Activated CD4-positive, CD25-positive, alpha-beta regulatory T cell treated with anti-CD3 and anti-CD28 coated beads, Interleukin-2, amount 50 U/mL, for 24 hours (primary cell): ENCODE measurements at places on chromosomes 16 and 17.
A peak's percentile ranks its signal among the peaks of the same experiment; 100 is the strongest.

- ATAC-seq = no peak
These were observed 251.6 kb upstream of the TNRC6C start for GRCh38 chr17:77706938-77707337.

GRCh38 chr17:19762515-19762961 is 14.4 kb upstream of the ALDH3A1 start:
- ATAC-seq = peak; percentile 29

- no peak for ATAC-seq
These were observed 15.0 kb downstream of the MAP2K4 start for GRCh38 chr17:12035673-12036072.

- no peak for ATAC-seq
These were observed 134.0 kb upstream of the IRX6 start for GRCh38 chr16:55189682-55190636.

- no peak for ATAC-seq
These were observed 23.9 kb downstream of the RHBDL3 start for GRCh38 chr17:32289471-32290070.

DNA sequence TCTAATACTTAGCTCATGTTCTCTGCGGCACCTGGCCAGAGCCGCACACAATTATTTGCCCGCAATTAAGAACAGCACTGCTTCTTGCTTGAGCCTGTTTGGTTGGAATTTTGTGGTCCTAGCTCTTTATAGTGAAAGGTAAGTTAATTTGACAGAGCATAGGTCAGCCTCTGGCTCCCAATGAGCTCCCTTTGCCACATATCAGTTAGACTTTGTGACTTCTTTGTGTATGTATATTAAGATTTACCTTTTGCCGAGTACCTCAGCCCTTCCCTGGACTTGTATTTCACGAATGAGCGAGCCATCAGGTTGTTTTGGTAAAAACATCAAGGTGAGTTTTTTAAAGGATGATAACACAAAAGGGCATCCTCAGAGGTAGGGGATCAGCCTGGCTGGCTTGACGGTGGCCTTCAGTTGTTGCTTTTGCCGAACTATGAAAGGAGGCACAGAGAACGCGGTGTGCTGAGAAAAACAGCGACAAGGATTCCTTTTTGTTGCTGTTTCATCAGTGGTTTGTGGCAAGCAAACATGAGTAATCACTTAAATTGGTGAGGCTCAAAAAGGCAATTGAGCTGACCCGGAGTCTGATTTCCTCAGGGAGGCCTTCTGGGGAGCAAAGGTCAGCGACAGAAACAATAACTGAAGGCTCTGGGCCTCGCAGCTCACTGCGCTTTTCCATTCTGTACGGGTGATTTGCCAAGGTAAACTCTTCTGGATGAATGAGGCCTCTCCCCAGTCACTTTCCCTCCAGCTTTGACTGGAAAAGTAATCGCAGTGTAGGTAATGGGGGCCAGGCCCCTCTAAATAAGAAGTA is 163.6 kb downstream of the HS3ST3A1 start:
- ATAC-seq = no peak

DNA sequence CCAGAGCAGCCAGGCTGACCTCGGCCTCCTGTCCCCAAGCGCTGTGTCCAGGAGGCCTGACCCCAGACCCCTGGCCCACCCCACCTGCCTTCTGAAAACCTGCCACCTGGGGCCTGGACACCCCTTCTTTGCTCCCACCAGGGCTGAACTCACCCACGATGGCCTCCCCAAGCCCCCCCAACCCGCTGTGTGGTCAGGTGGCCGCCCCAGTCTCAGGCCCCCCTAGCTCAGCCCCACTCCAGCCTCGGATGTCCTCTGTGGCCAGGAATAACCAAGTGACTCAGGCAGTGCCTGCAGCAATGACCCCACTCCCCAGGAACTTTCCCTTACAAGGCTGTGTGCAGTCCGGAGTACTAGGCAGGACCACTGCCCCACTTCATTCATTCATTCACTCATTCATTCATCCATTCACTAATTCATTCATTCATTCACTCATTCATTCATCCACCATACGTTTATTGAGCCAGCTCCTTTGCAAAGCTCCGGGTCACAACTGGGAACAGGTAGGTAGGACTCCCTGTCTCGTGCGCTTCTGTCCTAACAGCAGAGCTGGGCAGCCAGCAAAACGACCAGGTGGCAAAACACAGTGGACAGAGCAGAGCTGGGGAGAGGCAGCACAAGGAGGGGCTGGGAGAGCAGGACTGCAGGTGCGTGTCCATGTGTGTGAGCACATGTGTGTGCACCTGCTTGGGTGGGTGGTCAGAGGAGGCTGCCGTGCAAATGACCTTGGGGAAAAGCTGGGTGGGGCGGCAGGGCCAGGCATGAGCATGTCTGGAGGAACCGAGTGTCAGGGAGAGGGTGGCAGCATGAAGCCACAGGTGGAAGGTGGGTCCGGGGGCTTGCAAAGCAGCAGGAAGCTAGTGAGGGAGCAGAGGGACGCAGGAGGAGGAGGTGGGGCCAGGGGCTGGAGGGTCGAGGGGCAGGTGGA is 75.8 kb upstream of the CBX4 start:
- ATAC-seq = no peak

GRCh38 chr16:50742576-50743200 is 802 bp downstream of the CYLD start:
- no peak for ATAC-seq

DNA sequence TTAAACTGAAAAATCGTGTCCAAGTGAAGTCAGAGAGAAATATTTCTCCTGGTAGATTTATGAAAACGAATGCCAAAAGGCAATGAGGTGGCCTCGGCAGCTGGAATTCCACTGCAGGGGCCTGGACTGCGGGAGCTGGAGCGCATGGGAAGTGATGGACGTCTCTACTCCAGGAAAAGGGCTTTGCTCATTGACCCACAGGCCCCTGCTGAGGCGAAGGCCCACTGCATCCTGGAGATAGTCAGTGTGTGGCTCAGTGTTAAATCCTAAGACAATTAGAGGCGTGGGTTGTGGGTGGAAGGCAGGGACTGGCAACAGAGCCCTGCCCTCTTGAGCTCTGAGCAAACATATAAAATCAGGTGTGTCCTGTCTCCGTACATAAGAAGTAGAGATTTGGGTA is 191.4 kb downstream of the SLC39A11 start:
- ATAC-seq = no peak

DNA sequence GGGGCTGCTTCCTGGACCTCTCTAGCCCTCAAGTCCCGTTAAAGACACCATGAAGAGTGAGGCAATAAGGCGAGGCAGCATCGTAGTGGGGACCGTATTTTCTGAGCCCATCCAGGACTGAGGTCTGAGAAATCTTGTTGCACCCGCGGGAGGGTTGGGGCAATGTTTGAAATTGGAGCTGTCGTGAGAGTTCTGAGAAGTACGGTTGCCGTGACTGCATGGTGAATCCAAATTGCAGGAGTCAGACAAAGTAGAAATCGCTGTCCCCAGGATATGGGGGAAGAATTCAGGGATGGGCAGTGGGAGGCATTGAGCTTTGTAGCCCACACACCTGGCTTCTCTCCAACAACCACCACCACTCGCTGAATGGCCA is 42.0 kb upstream of the RPL38 start:
- no peak for ATAC-seq

GRCh38 chr16:50839920-50840729 is 98.2 kb downstream of the CYLD start:
- ATAC-seq = no peak

- no peak for ATAC-seq
These were observed 29.3 kb upstream of the RBL2 start for GRCh38 chr16:53404959-53405358.

DNA sequence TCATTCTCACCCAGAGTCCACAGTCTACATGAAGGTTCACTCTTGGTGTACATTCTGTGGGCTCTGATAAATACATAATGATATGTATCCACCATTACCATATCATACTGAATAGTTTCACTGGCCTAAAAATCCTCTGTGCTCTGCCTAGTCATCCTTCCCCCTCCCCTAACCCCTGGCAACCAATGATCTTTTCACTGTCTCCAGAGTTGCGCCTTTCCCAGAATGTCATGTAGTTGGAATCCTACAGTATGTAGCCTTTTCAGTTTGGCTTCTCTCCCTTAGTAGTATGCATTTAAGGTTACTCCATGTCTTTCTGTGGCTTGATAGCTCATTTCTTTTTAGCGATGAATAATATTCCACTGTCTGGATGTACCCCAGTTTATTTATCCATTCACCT is 101.3 kb downstream of the NOG start:
- no peak for ATAC-seq

- ATAC-seq = no peak
These were observed 633 bp upstream of the NOL3 start for GRCh38 chr16:67169642-67170167.

DNA sequence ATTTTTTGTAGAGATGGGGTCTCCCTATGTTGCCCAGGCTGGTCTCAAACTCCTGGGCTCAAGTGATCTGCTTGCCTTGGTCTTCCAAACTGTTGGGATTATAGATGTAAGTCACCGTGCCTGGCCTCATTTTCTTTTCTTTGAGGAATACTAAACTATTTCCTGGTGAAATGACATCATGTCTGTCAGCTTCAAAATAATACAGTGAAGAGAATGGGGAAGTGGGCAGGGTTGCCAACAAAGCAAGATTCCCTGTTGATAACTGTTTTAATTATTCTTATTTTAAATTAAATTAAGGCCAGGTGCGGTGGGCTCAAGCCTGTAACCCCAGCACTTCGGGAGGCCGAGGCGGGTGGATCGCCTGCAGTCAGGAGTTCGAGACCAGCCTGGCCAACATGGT is 21.1 kb downstream of the PIPOX start:
- no peak for ATAC-seq

GRCh38 chr17:46837521-46837920 is 13.9 kb upstream of the WNT9B start:
- ATAC-seq = no peak

DNA sequence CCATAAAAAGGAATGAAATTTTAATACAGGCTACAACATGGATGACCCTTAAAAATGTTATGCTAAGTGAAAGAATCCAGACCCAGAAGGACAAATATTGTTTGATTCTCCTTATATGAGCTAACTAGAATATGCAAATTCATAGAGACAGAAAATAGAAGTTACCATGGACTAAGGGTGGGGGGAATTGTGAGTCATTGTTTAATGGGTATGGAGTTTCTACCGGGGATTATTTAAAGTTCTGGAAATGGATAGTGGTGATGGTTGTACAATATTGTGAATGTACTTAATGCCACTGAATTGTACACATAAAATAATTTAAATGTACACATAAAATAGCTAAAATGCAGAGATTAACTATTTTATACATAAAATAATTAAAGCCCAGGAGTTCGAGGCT is 9.2 kb upstream of the MYO18A start:
- ATAC-seq = no peak

DNA sequence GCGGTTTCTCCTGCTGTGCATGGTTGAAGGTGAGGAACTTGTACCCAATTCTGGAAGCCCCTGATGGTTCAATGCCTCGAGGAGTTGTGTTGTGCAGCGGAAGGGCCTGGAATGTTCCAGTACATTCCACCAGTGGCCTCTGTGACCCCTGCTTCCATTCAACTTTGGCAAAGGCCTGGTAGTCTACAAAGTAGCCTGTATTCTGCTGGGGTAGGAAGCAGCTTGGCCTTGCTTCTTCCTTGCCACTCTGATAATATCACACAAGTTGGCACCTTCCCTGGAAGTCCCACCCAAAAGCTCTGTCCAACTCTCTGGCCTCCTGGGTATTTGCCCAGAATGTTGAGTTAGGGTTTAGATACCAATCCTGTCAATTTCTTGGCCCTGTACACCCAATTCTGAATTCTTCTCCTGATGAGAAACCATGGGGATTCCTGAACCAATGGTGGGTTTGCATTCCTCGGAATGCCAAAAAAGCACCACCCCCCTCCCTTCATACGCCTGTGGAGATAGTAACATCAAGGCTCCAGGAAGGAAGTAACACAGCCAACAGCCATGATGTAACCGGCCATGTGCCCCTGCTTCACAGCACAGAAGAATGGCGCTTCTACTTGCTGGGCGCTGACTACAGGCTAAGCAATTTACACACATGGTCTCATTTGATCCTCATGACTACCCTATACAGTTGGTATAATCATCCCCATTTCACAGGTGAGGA is 11.8 kb upstream of the FAM117A start:
- no peak for ATAC-seq

- no peak for ATAC-seq
These were observed 9.6 kb upstream of the DLX4 start for GRCh38 chr17:49959183-49959935.

- ATAC-seq = no peak
These were observed 2.1 kb upstream of the C17orf107 start for GRCh38 chr17:4897198-4897687.

DNA sequence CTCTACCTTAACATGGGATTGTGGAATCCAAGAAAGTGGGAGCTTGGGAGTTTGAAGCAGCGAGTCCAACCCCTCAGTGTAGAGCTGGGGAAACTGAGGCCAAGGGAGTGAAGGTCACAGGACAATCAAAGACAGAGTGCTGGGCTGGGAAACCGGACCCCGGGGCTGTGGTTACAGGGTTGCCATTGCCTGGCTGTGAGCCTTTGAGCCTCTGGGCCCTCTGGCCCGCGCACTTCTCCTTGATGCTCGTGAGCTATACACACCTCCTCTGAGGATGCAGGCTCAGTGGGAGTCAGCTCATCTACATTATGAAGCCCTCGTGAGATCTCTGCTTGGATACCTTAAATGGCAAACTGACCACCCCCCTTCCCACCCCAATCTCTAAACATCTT is 2.1 kb downstream of the ABCC3 start:
- no peak for ATAC-seq

GRCh38 chr16:35733278-35733965 is 2274.0 kb downstream of the TP53TG3F start:
- no peak for ATAC-seq

DNA sequence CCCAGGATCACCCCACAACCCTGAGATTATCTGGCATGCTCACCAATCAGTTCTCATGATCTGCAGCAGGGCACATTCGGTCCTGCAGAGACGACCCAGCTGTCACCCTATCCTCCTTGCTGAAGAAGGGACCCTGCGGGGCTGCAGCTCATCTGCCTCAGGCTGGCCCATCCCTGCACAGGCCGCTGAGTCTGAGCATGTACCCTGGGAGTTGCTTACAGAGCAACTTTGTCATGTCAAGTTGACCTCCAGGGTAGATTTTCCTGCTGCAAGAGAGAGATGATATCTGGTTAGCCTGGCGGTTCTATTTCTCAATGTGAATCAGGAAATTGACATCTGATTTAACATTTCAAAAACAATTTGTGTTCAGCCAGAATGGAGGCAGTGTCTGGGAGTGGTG is 36.0 kb upstream of the ADCY9 start:
- ATAC-seq = no peak

DNA sequence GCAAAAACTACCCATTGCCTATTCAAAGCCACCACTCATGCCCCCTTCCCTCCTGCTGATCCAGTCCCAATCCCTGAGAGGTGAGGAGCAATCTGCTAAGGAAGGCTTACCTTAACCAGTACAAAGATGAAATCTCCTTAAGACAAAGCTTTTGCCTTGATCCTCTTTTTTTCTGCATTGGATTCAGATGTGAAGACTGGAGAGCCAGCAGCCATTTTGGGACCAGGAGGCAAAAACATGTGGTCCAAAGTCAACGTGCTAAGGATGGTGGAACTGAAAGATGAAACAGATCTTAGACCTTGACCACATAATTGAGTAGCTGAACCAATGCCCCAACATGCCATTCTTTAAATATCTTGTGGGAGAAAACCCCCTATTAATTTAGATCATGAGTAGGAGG is 171.4 kb downstream of the IRX5 start:
- ATAC-seq = no peak

GRCh38 chr16:24526701-24527495 is 12.5 kb upstream of the RBBP6 start:
- ATAC-seq = no peak

- ATAC-seq = peak; percentile 69
These were observed 13.0 kb downstream of the CDH13 start for GRCh38 chr16:82639666-82640336.

- ATAC-seq = no peak
These were observed 213.4 kb upstream of the GSE1 start for GRCh38 chr16:85399583-85400284.

GRCh38 chr17:10777890-10778289 is 26.0 kb downstream of the TMEM238L start:
- ATAC-seq = no peak
